ENCODE measurements at places on chromosomes 3 and 15.

DNA sequence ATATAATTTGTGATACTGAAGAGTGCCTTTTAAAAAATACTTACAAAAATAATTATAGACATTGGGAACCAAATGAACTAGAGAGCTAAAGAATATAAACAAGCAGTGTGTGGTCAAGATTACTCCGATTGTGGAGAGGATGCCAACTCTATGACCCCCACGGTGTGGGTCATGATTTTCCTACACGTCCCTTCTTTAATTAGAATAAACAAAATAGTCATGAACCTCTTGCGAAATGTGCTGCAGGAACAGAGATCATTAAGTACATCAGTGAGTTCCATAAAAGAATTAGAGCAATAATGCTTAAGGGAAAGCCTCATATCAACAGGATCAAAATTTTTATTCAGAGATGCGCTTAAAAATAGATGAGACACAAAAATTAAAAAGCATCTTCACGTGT is 476.6 kb upstream of the ROBO1 start:
- peak; percentile 3 for DNase-seq

GRCh38 chr3:30915782-30916181 is 21.3 kb upstream of the GADL1 start:
- peak; percentile 58 for DNase-seq

GRCh38 chr3:13173186-13173585 is 100.0 kb upstream of the IQSEC1 start:
- no peak for DNase-seq

- peak; percentile 99 for DNase-seq
Measured at GRCh38 chr3:15982667-15983196, 185.0 kb upstream of the ANKRD28 start.

- DNase-seq: no peak
Measured at GRCh38 chr3:182650568-182651128, 142.7 kb upstream of the ATP11B start.

DNA sequence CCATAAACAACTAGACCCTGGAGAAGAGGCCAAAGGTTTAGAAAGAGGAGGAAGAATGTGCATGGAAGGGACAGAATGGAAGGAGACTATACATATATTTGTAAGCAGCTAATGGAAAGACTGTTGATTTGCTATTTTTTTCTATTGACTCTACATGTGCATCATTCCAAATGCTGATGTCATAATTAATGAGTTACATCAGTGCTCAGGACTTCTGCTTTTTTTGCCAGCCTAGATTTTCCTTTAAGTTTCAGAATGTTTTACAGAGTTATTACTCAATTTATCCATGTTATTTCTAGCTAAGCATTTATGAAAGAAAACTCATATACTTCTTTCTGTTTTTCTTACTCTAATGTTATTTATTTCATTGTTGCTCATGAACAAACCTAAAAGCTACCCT is 62.6 kb upstream of the VGLL3 start:
- DNase-seq: peak; percentile 37

GRCh38 chr15:78365917-78366316 is 25.8 kb downstream of the CRABP1 start:
- peak; percentile 42 for DNase-seq

- DNase-seq: no peak
Measured at GRCh38 chr15:63597821-63598220, 634 bp downstream of the FBXL22 start.

- DNase-seq: peak; percentile 76
Measured at GRCh38 chr15:70833861-70834765, 19.8 kb downstream of the LARP6 start.

GRCh38 chr3:169029674-169030285 is 633.7 kb downstream of the MECOM start:
- DNase-seq: no peak

- DNase-seq: peak; percentile 96
Measured at GRCh38 chr15:51227940-51228732, 110.3 kb downstream of the CYP19A1 start.

DNA sequence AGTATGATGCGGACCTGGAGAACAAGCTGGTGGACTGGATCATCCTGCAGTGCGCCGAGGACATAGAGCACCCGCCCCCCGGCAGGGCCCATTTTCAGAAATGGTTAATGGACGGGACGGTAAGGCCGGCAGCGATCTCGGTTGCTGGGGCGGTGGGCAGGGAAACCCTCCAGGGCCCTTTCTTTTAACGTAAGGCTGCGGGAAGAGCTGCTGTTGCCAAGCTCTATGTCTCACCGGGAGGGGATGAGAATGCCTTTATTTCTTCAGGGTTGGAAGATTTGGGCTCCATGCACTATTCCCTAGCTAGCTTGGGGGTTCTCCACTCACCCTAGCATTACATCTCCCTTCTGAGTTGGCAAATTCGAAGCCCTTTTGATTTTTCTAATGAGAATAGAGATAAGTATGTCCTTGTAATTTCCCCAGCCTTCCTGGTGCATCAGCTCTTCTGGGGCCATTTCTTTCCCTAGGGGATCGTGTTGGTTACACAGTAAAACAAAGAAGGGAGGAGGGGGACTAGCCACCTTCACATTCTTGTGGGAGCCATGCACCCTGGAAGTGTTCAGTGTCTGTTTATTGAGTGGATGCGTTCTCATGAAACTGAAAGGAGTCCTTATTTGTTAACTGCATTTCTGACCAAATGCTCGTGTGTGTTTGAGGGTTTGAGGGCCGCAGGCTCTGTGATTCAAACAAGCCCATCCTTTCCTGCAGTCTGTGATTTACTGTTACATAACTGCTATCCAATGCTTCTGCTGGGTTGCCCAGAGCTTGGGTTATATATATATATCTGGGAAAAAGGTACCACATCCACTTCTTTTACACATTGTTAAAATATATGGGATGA is 982 bp downstream of the TAGLN3 start:
- no peak for DNase-seq

GRCh38 chr15:95600367-95600766 is 730.1 kb upstream of the NR2F2 start:
- DNase-seq: no peak

GRCh38 chr3:44058022-44058867 is 183.4 kb upstream of the TOPAZ1 start:
- peak; percentile 87 for DNase-seq

GRCh38 chr15:78396976-78397375 is 41.0 kb upstream of the IREB2 start:
- DNase-seq: peak; percentile 70

DNA sequence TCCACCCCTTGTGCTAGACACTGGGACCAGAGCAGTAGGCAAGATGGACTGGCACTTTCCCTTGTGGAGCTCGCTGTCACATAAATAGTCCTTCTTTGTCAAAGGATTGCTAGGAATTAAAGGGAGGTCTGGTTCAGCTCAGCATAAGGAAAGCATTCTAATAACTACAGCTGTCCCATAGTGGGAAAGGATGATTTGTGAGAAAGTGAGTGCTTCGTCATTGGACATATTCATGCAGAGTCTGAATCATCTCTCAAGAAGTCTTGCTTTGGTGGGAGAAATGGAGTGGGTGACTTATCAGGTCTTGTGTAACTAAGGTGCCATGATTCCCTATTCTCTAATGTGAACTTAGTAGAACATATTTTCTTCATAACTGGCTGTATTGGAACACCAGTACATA is 14.7 kb downstream of the PPARG start:
- peak; percentile 95 for DNase-seq

DNA sequence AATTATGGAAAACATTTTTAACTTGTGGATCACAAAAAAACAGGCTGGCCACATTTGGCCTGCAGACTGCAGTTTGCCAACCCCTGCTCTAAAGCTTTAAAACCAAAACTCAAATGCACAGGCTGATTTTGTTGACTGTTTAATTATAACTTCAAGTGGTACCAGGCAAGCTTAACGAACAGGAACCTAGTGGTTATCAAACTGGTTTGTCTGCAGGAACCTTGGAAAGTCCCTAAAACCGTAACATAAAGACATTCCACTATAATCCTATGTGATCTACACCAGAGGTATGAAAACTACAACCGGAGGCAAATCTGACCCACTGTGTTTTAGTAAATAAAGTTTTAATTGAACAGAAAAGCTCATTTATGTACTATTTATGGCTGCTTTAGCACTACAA is 52.4 kb downstream of the TBL1XR1 start:
- no peak for DNase-seq

- DNase-seq: no peak
Measured at GRCh38 chr3:126525853-126526667, 2.1 kb downstream of the CHST13 start.

DNA sequence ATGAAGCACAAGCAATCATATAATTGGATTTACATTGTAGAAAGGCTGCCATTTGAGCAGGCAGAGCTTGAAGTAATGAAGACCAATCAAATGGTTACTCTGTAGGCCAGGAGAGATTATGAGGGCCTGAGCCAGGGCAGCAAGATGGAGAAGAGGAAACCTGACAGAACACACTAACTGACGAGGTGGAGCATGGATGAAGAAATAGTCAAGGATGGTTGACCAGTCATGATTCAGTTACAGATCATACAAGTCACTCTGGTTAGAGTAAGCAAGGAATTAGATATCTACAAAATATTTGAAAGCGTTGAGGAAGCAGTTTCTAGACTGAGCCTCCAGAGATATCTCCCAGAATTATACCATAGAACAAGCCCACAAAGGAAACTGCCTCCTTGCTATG is 101.8 kb upstream of the THSD4 start:
- DNase-seq: no peak

GRCh38 chr3:49501842-49502241 is 31.8 kb downstream of the DAG1 start:
- DNase-seq: no peak

GRCh38 chr3:113684271-113684819 is 12.1 kb downstream of the USF3 start:
- no peak for DNase-seq

DNA sequence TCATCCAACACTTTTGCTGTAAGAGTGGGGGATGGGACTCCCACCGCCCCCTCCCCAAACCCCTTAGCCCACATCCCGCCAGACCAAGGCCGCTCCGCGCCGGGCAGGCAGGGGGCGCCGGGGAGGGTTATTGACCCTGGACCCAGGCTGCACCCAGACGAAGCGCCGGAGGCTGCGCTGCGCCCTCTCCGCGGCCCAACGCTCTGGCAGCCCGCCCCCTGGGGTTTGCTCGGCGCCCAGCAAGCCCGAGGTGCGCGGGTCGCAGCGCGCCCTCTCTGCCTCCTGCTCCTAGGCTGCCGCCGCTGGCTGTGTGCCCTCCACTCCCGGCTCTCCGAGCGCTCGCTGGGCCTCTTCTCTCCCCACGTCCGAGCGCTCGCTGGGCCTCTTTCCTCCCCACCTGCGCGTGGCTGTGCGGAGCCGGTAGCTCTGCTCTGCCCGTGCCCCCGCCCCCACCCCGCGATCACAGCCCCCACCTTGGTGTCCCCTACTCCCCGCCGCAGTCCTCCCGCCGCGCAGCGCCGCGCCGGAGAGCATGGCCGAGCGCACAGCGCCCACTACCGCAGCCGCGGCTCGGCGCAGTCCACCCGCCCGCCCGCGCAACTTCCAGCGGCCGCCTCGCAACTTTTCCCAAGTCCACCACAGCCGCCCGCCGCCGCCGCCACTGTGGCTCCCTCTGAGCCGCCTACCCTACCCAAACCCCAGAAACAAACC is 1.2 kb downstream of the MECOM start:
- DNase-seq: peak; percentile 83

DNA sequence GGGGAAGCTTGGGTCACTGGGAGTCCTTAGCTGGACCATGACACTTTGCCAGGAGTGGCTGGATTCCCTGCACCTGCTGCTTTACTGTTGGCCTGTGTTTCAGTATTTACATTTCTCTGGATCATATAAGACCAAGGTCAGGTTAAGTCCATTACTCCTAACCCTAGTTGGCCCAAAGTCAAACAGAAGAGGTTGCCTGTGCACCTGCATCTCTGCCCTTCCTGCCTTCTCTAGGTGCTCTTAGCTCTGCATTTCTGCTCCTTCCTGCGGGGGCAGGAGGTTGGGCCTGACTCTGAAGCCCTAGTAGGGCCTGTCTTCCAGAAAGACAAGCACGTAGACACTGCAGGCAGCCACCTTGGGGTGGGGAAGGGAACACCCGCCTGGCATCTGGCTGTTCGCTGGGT is 124.3 kb downstream of the RPLP1 start:
- no peak for DNase-seq

- no peak for DNase-seq
Measured at GRCh38 chr3:173410849-173411248, 13.3 kb downstream of the NLGN1 start.

DNA sequence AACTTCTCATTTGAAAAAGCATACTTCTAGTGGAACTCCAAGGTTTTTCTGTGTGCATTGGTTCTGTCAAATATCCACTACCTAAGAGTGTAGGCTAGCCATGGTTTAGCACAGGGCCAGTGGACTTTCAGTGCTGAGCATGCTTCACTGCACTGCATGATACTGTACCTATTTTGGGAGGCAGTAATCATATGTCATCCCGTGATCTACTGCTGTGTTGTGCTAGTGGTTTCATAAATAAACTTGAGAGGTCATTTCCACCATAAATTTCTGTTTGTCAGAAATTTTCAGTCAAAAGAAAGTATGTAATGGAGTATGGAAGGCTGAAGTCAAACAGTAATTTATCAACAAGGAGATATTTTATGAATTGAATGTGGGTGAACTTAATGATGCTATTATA is 203.6 kb downstream of the ROBO1 start:
- DNase-seq: no peak

- DNase-seq: no peak
Measured at GRCh38 chr15:63111481-63111880, 10.2 kb upstream of the LACTB start.

GRCh38 chr3:37660782-37661181 is 200.9 kb upstream of the CTDSPL start:
- DNase-seq: no peak

DNA sequence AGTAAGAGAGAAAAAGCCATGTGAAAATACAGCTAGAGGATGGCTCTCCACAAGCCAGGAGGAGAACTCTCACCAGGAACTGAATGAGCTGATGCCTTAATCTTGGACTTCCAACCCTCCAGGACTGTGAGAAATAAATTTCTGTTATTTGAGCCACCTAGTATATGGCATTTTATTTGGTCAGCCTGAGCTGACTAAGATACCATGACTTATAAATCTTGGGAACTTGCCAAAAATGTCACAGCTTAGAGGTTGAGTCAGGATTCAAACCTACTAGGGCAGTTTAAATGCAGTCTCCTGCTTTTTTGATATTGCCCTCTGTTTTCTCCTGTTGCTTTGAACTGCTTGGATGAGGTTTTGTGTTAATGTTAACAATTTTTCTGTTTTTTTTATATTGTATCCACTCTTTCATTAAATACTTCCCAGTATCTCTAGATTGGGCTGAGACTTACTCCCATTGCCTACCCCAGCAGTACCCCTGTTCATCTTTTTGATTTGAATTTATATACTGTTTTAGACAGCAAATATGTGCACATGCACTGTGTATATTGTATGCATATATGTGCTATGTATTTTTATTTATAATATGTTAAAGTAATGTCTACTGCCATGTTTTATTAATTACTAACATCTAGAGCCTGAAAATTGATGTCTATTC is 1223.2 kb downstream of the OTOL1 start:
- DNase-seq: peak; percentile 97

- no peak for DNase-seq
Measured at GRCh38 chr15:60021589-60022378, 17.7 kb downstream of the FOXB1 start.

- DNase-seq: peak; percentile 58
Measured at GRCh38 chr3:53375019-53375418, 27.7 kb upstream of the DCP1A start.

- DNase-seq: peak; percentile 95
Measured at GRCh38 chr3:39146611-39147591, 6.5 kb downstream of the CSRNP1 start.

GRCh38 chr15:90051874-90052273 is 50.4 kb downstream of the IDH2 start:
- no peak for DNase-seq

GRCh38 chr3:6182476-6182875 is 678.4 kb upstream of the GRM7 start:
- DNase-seq: no peak

Data from GM23248 (cell line).